ENCODE measurements at places on chromosomes 2 and 18. TPM values are rescaled to one million over a fixed set of nuclear protein-coding genes. Genes with fewer than 3 reads are reported as not detected.

Gene ADAM23
- 25.0 TPM for total RNA-seq

Gene POTEC
- total RNA-seq = not detected

Gene GKN2
- total RNA-seq = not detected

Gene MC2R
- not detected for total RNA-seq

DNA sequence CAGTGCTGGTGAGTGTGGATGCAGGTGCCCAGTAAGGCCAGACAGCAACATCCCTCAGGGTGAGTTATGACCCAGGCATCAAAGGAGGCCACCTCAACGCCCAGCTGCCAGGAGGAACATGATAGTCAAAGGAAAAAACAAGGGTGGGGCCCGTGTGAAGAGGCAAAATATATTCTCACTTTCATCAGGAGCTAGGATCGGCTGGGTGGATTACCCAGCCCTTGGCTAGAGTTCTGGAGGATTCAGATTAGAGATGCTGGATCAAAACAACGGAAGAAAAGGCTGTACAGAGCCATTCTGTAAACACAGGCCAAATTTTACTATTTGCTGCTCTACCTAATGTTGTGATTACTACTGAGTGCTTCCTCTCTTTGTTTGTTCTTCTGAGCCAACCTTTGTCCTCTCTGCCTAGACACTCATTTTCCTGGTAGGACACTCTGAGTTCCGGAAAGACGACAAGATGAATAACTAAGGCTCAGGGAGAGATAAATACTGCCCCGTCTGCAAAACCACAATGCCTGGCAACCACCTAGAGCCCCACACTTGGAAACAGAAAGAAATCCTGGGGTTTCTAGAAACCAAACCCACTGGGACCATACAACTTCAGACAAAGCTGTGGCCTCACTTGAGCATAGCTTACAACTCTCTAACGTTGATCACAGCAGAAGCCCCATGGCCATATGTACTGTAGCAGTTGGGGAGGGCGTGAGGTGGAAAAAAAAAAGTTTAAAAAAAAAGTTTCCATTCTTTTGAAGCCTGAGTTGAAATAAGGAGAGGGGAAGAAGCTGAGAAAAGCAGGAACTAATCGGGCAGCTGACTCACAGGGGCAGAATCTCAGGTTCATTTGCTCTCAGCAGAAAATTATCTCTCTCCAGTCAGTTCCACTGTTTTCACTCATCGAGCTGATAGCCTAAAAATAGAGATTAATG lies 17.8 kb upstream of the PMAIP1 start:
- no peak for DNase-seq
- H3K4me3 ChIP-seq = no peak overlapping the region
- no peaks in the 10 kb centered on the region for H3K36me3 ChIP-seq

DNA sequence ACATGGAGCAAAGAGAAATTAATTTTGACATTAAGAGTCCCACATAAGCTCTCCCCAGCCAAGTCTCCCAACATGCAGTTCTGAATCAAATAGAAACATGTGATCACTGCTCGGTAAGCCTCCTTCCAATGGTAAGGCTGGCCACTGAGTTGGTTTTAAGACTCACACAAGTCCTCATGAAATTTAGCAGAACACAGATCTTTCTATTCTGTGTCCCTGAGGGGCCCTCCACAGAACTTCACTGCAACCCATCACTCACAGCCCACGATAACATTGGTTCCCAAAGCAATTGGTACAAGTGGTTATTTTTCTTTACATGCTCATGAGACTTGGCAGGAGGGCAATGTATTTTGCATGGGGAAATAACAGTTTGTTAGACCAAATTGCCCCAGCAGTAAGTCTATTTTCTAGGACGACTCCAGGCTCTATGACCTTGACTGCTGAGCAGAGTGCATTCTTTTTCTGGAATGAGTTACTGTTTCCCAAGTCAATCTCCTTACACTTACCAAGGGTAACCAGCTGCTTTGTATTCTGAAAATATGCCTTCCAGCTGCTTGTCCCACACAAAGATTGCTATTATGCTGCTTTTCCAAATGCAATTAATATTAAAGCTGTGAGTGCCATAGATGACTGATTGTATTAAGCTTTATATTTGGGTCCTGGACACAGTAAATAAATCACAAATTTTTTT lies 142.3 kb upstream of the TANK start:
- no peak overlapping the region for H3K27ac ChIP-seq
- no peaks in the 10 kb centered on the region for H3K36me3 ChIP-seq
- no peak overlapping the region for H3K4me3 ChIP-seq
- no peaks in the 10 kb centered on the region for H3K4me1 ChIP-seq

DNA sequence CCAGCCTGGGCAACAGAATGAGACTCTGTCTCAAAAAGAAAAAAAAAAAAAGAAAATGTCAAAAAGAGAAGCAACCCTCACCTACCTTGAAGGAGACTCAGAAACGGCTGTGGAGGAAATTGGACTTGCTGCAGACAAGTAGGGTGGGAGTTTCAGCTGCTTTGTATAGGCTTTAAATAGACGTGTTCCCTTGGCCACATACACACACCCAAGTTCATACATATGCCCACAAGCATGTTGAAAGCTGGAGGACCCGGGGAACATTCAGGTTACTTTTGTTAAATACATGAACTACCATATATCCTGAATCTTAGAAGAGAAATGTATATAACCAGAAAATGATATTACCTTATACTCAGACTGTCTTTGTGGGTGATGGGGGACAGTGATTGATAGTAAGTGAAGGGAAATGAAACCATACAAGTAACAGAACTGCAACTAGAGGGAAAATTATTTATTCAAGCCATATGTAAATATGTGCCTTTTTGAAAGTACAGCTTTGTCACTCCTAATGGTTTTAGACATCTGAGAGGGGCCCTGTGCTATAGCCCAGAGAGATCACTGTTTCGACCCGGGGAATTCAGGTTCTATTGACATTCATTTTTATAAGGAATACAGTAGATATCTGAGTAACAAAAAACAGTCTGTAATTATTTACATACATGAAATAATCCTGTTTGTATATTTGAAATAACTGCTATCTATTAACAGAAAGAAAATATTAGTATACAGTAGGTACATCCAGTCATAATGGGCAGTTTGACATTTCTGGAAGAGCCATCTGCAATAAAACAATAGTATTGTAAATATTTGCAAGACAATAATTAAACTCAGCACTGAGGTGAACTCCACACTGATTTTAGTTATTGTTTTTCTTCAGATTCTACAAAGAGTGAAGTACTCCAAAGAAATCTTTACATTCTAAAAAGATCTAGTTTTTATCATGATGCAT lies 48.0 kb upstream of the TGIF1 start:
- DNase-seq = no peak
- no peaks in the 10 kb centered on the region for H3K27me3 ChIP-seq
- no peak overlapping the region for H3K4me3 ChIP-seq
- H3K27ac ChIP-seq = peak overlapping the region; percentile 72

Gene FOXI3
- not detected for total RNA-seq

DNA sequence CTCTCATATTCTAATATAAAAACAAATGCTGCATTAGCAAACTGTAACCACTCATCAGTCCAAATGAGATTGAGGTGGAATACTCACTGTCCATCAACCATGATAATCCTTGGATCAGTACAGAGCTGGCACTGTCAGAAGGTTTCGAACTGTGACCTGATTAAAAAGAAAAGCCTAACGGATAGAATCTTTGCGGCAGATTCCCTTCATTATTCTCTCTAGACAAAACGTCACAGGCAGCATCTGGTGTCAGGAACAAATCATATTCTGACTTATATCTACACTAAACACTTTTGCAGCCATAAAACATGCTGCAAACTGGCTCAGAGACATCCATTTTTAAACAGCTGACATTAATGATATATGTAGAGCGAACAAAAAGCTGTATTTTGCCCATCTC lies 677.7 kb upstream of the NXPH2 start:
- H3K36me3 ChIP-seq = no peaks in the 10 kb centered on the region
- no peak overlapping the region for H3K4me3 ChIP-seq
- DNase-seq = no peak
- no peaks in the 10 kb centered on the region for H3K4me1 ChIP-seq
- H3K27me3 ChIP-seq = no peaks in the 10 kb centered on the region
- no peak overlapping the region for H3K27ac ChIP-seq

GRCh38 chr2:29802986-29803385 lies 118.4 kb downstream of the ALK start:
- H3K4me3 ChIP-seq = no peak overlapping the region
- H3K36me3 ChIP-seq = 0 out of 2 replicates have a peak, but pooled peaks cover 2% of the 10 kb centered on the region
- H3K27me3 ChIP-seq = no peaks in the 10 kb centered on the region
- H3K27ac ChIP-seq = no peak overlapping the region

Gene INHA
- total RNA-seq = 0.65 TPM

Gene PNKD
- total RNA-seq = 49.8 TPM

DNA sequence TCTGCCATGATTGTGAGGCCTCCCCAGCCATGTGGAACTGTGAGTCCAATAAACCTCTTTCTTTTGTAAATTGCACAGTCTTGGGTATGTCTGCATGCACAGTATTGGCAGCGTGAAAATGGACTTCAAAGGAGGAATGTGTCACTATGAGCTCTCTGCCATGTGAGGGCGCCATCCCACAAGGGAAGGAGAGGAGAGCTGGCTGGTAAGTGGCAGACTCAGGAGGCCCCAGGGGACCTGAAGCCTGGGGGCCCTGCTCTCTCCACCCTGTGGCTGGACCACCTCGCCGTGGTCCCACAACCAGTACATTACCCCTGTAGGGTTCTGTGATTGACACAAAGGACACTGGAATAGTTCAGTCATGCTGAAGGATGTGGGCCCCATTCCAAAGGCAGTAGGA lies 122.1 kb downstream of the RPIA start:
- no peaks in the 10 kb centered on the region for H3K27me3 ChIP-seq
- H3K4me3 ChIP-seq = no peak overlapping the region
- peak; percentile 25 for DNase-seq
- no peaks in the 10 kb centered on the region for H3K36me3 ChIP-seq

Gene LANCL1
- 38.2 TPM for total RNA-seq

DNA sequence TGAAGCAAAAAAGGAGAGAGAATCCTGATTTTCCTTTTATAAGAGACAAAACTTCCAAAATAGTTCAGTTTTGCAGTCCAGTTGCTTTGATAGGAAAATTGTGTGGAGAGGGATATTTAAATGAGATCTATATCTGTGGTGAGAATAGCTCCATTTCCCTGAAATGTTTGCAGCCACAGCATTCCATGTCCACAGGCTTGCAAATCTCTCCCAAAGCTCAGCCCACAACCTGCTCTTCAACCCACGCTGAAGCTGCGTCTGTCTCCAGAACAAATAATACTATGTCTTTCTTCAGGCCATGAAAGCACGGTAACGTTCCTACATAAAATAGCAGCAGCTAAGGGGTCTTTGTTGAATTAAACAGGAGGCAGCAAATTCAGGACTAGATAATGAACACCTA lies 31.8 kb downstream of the TMEM17 start:
- no peaks in the 10 kb centered on the region for H3K36me3 ChIP-seq
- H3K4me3 ChIP-seq = no peak overlapping the region
- H3K4me1 ChIP-seq = peaks cover 21% of the 10 kb centered on the region
- no peak for DNase-seq
- no peaks in the 10 kb centered on the region for H3K27me3 ChIP-seq
- H3K27ac ChIP-seq = no peak overlapping the region

DNA sequence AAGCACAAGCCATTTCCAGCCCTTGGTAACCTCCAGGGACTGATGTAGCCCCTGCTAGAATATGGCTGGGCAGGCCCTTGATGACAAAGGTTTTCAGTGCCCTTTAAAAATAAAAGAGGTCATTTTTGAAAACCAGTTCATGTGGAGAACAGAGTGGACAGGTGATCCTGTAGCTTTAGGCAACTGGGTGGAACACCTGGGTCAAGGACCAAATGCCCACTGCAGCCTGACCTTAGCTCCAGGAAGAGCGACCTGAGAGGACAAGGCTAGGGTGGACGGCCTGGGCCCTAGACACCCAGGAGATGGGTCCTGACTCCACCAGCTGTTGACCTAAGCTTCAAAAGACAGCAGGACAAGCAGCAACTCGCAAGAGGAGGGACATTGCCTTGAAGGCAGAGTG lies 116.6 kb downstream of the LIPG start:
- H3K27ac ChIP-seq = no peak overlapping the region
- H3K4me3 ChIP-seq = no peak overlapping the region
- no peaks in the 10 kb centered on the region for H3K27me3 ChIP-seq
- H3K4me1 ChIP-seq = no peaks in the 10 kb centered on the region
- no peak for DNase-seq

DNA sequence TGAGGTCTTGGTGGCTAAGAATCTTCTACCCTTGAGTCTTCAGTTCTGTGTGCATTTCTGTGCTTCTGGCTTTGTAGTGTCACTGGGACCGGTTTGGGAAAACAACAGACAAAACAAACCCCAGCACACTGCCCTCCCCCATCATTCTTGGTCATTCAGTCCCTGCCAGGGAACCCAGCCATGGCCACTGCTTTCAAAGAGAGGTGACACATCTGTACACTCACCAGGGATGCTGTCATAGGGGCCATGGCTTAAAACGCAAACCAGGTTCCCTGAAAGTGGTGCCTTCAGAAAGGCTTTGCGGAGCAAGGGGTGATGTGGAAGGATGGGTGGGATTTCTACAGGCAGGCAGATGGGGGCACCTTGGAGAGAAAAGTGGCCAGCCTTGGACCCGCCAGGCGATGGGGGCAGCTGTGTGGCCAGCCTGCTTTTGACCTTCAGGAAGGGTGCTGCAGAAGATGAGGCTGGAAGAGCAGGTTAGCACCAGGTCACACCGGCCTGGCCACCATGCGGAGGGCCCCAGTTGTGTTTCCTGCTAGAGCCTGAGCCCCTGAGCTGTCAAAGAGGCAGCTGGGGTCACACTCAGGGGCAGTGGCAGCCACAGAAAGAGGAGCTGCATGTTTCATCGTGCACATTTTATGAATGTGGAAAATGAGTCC lies 101.3 kb downstream of the INHBB start:
- no peaks in the 10 kb centered on the region for H3K4me1 ChIP-seq
- DNase-seq = no peak
- no peaks in the 10 kb centered on the region for H3K36me3 ChIP-seq

GRCh38 chr18:36828157-36828629 lies 609 bp downstream of the TPGS2 start:
- no peaks in the 10 kb centered on the region for H3K4me1 ChIP-seq
- DNase-seq = peak; percentile 41
- H3K27ac ChIP-seq = peak overlapping the region; percentile 61
- H3K4me3 ChIP-seq = peak overlapping the region; percentile 75

- H3K27ac ChIP-seq = no peak overlapping the region
- H3K4me3 ChIP-seq = no peak overlapping the region
- DNase-seq = no peak
- no peaks in the 10 kb centered on the region for H3K4me1 ChIP-seq
- no peaks in the 10 kb centered on the region for H3K36me3 ChIP-seq
Observed at GRCh38 chr2:46306330-46306751, 9.1 kb downstream of the EPAS1 start.

Gene TLX2
- not detected for total RNA-seq

- H3K4me3 ChIP-seq = no peak overlapping the region
- peaks cover 31% of the 10 kb centered on the region for H3K36me3 ChIP-seq
- DNase-seq = no peak
- H3K4me1 ChIP-seq = no peaks in the 10 kb centered on the region
- no peak overlapping the region for H3K27ac ChIP-seq
Observed at GRCh38 chr2:96374211-96374951, 38.8 kb downstream of the NCAPH start.

GRCh38 chr2:71060871-71061270 lies 7.6 kb upstream of the NAGK start:
- H3K4me3 ChIP-seq = no peak overlapping the region
- no peaks in the 10 kb centered on the region for H3K36me3 ChIP-seq
- peaks cover 23% of the 10 kb centered on the region for H3K27me3 ChIP-seq
- H3K27ac ChIP-seq = no peak overlapping the region
- DNase-seq = no peak
- H3K4me1 ChIP-seq = no peaks in the 10 kb centered on the region

Gene GPR39
- total RNA-seq = not detected

GRCh38 chr2:200221055-200221955 lies 85.2 kb upstream of the SPATS2L start:
- peaks cover 17% of the 10 kb centered on the region for H3K4me1 ChIP-seq
- no peaks in the 10 kb centered on the region for H3K27me3 ChIP-seq
- DNase-seq = no peak
- H3K36me3 ChIP-seq = no peaks in the 10 kb centered on the region
